ENCODE measurements at places on chromosomes 6 and 20. TPM values are rescaled to one million over a fixed set of nuclear protein-coding genes. Genes with fewer than 3 reads are reported as not detected.

GRCh38 chr6:3943331-3943765, 94.2 kb downstream of the FAM50B start:
- DNase-seq, result peak; percentile 82

- DNase-seq, result peak; percentile 26
Observed at GRCh38 chr20:10216146-10216791, 2.4 kb upstream of the SNAP25 start.

DNA sequence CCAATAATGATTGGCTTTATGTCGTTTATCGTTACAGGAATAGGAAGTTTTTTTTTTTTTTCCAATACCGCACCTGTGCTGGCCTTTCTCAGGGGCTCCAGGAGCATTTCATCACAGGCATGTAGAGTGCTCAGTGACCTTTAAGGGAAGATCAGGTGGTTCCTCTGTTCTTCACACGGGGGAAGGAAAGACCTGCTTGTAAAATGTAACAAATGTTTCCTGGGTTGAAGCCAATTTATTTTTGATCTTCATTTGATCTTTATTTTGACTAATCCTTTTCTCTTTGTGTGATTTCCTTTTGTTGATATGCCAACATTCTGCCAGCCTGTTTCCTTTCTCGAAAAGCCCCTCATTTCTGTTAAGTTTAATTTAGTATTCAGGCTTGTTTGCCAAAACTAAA, 61.9 kb upstream of the HBS1L start:
- no peak for DNase-seq

GRCh38 chr6:129645830-129646579, 64.0 kb downstream of the ARHGAP18 start:
- no peak for DNase-seq

DNA sequence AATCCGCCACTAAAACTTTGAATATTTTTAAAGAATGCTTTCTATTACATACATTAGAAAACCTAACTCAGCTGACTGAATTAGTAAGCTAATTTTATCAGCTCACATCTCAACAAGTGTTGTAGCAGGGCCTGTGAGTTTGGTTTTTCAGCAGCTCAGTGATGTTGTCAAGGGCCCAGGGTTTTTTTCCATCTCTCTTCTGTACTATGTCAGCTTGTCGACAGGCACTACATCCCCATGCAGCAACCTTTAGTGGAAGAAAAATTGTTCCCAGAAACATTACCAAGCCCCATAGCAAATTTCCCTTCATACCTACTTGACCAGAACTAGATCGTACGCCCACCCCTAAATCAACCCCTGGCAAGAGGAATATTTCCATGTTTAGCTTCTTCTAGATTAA, 170.3 kb upstream of the TNFAIP3 start:
- no peak for DNase-seq

DNA sequence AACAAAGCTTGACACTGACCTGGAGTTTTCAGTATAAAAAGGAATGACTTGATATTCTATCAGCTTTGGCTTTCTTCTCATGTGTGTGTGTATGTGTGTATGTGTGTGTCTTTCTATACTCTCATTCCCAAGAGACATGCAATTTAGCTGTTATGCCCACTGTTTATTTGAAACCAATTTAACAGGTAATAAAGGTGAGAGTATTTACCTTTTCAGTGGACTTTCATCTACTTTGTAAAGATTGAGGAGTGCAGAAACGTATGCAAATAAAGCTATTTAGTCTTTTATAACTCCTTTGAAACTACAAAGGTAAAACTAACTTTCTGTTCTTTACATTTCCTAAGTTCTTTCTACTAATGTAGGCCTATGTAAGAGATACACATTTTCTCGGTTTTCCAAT, 103.5 kb upstream of the HS3ST5 start:
- no peak for DNase-seq

GRCh38 chr6:54706391-54706790, 140.2 kb upstream of the FAM83B start:
- no peak for DNase-seq

- DNase-seq, result no peak
Observed at GRCh38 chr6:46473881-46474280, 17.4 kb downstream of the RCAN2 start.

DNA sequence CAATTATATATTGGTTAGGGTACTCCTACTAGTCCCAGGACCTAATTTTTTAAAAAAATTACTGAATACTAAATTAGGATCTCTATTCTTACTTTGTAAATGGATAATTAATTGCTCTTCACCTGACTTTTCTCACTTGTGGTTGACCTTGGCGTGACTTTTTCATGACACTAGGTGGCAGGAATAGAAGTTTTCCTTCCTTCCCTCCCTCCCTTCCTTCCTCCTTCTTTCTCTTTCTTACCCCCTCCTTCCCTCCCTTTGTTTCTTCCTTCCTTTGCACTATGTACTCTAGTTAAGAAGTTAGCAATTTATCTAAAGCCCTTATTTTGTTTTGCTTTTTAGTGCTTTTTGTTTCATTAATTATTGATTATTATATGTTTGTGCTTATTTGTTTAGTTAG, 20.4 kb upstream of the HBS1L start:
- DNase-seq, result no peak

- DNase-seq, result no peak
Observed at GRCh38 chr6:1738558-1739081, 128.9 kb downstream of the FOXC1 start.

GRCh38 chr20:41524980-41525613, 93.1 kb downstream of the CHD6 start:
- DNase-seq, result peak; percentile 16

DNA sequence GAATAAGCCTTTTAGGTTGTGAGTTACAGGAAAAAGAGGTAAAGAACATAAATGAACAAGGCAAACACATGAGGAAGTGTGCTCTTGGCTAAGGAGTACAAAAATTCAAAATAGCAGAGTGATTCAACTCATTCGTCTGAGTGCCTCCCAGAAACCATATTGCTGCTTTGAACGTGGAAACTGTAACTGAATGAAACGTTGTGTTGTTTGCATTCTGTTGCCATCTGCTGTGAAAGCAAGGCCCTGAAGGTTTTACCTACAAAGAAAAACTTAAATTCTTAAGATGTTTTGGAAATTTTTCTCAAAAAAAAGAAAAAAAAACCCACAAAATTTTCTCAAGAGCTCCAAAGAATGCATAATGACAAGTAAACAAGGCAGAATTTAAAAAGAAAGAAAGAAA, 375.4 kb upstream of the HS3ST5 start:
- DNase-seq, result no peak

- DNase-seq, result no peak
Observed at GRCh38 chr6:27138406-27138805, 109.1 kb upstream of the PRSS16 start.

DNA sequence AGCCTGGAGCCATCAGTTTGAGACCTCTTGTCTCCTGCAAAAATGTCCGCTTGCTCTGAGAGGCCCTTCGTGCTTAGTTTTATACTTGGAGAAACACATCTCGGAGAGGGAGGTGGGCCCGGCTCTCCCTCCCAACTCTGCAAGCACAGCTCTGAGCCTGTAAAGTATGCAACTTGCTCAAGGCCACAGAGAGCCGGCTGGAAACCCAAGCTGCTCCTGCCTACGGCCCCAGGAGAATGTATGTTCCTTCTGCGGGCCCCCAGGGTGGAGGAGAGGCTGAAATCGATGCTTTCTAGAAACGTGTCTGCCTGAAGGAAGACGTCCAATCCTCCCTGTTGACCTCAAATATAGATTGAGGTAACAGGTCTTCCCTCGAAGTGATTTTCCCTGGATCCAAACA, 205.4 kb downstream of the PREX1 start:
- no peak for DNase-seq

- no peak for DNase-seq
Observed at GRCh38 chr20:416950-417800, 9.1 kb downstream of the RBCK1 start.

- DNase-seq, result no peak
Observed at GRCh38 chr20:34711813-34712430, 7.8 kb downstream of the TP53INP2 start.

DNA sequence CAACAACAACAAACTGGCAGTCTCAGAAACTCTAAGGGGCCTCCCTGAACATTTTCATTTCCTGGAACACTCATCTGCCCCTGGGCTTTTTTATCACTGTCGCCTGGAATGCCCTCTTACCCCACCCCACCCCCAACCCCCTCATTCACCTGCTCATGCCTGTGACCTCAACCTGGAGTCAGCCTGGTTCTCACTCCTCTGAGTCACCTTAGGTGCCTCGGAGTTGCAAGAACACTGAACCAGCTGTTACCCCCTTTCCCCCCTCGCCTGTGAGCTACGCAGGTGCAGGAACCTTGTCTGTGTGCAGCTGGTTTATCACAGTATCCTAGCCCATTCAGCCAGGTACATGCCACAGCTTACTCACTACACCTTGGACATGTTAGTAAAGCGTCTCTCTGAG, 12.8 kb upstream of the SNAI1 start:
- DNase-seq, result no peak

DNA sequence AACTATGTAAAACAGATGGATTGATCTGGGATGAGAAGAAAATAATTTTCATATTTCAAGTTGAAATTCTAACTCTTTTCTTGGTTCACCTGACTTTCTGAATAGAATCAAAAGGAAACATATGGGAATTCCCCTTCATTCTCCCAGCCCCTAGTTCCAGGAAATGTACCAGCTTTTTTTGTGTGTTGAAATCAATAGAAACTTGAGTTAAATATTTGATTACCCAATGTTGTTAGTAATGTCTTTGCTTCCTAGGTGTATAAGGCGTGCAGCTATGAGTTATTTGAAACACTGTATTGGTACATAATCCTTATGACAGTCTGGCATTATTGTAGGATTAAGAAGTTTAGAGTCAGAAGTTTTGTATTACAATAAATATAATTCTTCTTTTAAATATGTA, 21.5 kb downstream of the VNN2 start:
- no peak for DNase-seq

GRCh38 chr6:149014631-149015534, 268.1 kb downstream of the UST start:
- DNase-seq, result peak; percentile 76

DNA sequence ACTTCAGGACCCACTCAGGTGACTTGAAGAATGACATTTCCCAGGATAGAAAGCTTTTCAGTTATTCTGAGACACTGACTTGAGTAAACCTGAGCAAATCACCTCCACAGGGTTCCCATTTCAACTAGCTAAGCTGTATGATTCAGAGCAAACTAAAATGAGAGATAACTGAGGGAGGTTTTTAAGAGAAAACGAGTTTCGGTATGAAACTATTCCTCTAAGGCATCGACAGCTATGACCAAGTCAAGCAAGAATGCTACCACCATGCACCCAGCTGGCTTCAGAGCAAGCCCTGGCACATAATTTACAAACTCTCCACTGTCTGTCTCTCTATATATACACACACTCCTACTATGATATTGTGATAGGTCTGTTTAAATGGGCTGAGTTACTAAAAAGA, 75.4 kb downstream of the PERP start:
- DNase-seq, result no peak

DNA sequence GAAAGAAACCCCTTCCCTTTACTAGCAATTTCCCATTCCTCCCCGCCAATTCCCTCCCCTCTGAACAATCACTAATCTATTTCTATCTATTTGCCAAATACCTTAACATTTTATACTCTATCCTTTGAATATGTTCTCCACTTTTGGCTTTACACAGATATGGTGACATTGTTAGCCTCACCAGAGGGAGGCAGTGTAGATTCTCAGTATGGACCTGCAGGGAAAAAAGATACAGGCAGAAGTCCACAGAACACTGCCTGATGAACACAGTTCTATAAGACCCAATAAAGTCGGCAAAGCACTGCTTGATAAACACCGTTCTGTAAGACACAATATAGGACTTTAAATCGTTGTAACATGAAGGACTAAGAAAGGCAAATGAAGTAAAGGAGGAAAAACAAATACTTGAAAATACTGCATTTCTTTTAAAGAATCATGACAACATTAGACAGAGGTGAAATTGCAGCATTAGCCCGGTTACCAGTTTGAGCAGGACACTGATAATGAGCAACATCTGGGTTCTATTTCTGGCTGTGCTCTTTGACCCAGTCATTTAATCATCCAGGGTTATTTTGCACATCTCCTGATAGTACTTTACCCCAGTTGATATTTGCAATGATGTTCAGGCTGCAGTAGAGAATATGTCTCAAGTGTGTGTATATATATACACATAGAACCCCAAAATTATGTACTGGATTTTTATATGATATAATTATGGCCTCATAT, 296.8 kb downstream of the UTRN start:
- DNase-seq, result peak; percentile 27

The FAM229B gene
- polyA plus RNA-seq, result 25.9 TPM

The FAM209B gene
- 1.3 TPM for polyA plus RNA-seq

The MRAP2 gene
- 0.34 TPM for polyA plus RNA-seq

The AHI1 gene
- 22.0 TPM for polyA plus RNA-seq

The SASH1 gene
- 18.8 TPM for polyA plus RNA-seq

The GJA1 gene
- polyA plus RNA-seq, result 20.7 TPM

Measured in lung (tissue), 17 donors.